ENCODE measurements at places on chromosomes 2 and 18.

DNA sequence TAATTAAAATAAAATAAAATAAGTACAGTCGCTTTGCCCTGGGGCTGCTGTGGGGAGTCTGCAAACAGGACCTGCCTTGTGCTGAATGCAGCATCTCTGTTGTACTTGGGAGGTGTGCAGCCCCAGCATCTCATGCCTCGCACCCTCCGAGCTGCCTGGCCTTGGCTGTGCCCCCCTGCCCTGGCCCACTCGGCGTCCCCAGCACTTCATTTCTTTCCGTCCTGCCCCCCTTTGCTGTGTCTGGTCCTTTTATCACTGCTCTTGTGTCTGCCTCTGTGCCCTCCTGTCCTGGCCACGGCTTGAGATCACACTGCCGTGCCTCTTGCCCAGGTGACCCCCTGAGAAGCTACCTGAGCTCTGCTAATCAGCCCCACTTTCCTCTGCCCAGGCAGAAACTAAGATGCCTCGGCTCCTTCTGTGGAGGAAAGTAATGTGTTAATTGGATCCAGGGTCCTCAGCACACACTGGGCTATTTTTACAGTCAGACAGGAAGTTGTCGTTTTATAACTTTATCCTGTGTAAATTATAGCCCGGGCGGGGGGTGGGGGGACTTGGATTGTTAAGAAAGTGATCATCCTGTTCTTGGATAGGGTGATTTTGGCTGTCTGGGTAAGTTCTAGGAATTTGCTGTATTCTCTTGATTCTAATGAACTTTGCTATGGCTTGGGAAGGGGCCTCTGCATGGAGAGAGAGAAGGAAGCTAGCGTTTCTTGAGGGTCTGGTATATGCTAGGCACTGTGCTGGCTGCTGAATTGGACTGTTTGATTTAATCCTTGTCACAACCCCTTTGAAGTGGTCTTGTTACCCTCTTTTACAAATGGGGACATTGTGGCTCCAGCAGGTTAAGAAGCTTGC is 69.4 kb downstream of the AGAP1 start:
- DNase-seq: no peak

DNA sequence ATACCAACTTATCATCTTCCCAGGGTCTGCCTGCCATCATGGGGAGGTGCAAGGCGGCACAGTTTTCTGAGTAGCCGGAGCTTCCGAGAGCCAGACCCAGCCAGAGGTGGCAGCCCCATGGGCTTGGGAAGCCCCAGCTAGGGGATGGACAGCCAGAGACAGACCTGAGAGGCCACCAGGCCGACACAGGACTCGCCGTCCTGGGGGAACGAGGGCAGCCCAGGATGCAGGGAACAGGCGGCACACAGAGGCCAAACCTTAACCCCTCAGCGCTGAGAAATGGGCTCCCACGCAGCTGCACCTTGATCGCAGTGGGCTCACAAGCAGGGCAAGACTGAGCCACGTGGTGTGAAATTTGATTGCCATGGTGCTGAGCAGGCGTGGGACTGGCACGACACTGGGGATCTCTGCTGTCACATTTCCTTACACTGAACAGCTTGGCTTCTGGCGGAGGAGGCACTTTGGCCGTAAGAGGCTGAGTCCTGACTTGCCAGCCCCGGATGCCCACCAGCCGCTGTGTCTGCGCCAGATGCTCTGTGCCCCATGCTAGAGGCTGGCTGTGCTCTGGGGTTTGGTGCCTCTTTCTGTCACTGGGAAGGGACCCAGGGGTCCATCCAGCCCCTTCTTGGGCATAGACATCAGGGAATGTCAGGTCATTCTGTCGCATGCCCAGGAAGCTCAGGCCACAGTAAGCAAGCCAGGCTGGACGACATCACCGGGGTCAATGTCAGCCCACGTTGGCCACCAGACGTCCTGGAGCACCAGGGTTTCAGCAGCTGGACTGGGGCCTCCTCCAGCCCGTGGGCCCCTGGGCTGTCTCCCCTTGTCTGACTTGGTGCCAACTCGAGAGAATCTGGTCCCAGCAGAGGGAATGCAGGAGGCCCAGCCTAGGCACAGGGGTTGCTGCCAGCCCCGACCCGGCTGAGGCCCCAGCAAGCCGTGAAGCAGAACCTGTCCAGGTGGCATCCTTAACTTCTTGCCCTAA is 312.1 kb upstream of the MYT1L start:
- no peak for DNase-seq

DNA sequence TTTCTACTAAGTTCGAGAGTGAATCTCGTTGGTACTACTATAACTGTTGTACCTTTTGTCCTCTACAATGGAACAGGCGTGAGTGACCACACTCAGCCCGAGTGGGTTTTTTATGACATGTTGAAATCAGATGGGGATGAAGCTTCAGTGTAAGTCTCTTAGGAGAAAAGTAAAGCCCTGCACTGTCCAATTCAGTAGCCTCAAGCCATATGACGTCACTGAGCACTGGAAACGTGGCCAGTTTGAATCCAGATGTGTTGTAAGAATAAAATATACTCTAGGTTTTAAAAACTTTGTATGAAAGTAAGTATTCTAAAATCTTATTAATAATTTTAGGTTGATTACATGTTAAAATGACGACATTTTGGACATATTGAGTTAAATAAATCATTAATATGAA is 101.7 kb upstream of the SP3 start:
- no peak for DNase-seq

- DNase-seq: no peak
Observed at GRCh38 chr2:164840458-164840929, 1.1 kb downstream of the COBLL1 start.
